HFFc6 (cell line): ENCODE measurements at places on chromosomes 1 and 21.

- H3K4me1 ChIP-seq: no peaks in the 10 kb centered on the region
- no peaks in the 10 kb centered on the region for H3K36me3 ChIP-seq
- H3K27me3 ChIP-seq: no peaks in the 10 kb centered on the region
- DNase-seq: no peak
Observed at GRCh38 chr1:166197597-166197996, 30.8 kb upstream of the FAM78B start.

DNA sequence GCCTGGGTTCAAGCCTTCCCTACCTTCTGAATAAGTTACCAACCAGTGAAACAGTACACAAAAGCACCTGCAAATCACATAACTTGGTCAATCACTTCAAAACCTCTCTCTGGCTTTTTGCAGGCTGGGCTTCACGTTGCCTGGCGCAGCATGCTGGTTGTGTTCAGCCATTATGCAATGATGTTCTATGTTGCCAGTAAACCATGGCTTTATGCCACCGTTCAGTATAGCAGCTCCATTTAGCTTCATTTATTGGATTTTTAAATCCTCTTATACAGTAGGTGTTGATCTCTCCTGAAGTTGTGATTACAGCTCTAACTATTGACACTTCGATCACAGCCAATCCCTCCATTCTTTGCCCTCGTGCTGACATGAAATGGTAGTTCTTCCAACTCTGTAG, 233.6 kb upstream of the PTBP2 start:
- H3K27ac ChIP-seq: no peak overlapping the region
- H3K4me3 ChIP-seq: no peak overlapping the region
- H3K27me3 ChIP-seq: no peaks in the 10 kb centered on the region; the same call in 1 of the 2 replicates
- no peaks in the 10 kb centered on the region for H3K36me3 ChIP-seq

DNA sequence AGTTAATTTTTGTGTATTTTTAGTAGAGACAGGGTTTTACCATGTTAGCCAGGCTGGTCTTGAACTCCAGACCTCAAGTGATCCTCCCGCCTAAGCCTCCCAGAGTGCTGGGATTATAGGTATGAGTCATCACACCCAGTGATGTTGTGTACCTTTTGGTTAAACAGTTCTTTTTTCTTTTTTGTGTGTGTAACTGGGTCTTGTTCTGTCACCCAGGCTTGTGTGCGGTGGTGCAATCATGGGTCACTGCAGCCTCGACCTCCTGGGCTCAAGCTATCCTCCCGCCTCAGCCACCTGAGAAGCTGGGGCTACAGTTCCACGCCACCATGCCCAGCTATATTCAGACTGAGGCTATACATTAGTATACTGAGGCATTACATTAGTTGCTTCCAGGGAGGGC, 37.8 kb downstream of the GABPB2 start:
- no peak for DNase-seq
- H3K4me3 ChIP-seq: no peak overlapping the region
- peaks cover 8% of the 10 kb centered on the region for H3K36me3 ChIP-seq
- no peaks in the 10 kb centered on the region for H3K27me3 ChIP-seq
- H3K27ac ChIP-seq: no peak overlapping the region
- peaks cover 16% of the 10 kb centered on the region for H3K4me1 ChIP-seq

DNA sequence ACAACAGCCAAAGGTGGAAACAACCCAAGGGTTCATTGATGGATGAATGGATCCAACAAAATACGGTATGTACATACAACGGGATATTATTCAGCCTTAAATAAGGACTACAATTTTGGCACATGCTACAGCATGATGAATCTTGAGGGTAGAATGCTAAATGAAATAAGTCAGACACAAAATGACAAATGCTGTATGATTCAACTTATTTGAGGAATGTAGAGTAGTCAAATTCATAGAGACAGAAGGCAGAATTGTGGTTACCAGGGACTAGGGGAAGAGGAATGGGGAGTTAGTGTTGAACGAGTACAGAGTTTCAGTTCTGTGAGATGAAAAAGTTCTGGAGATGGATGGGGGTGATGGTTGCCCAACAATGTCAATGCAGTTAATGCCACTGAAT, 118.0 kb upstream of the PAXBP1 start:
- no peak overlapping the region for H3K27ac ChIP-seq
- DNase-seq: peak; percentile 36
- no peak overlapping the region for H3K4me3 ChIP-seq
- peaks cover 21% of the 10 kb centered on the region for H3K27me3 ChIP-seq
- peaks cover 24% of the 10 kb centered on the region for H3K4me1 ChIP-seq

DNA sequence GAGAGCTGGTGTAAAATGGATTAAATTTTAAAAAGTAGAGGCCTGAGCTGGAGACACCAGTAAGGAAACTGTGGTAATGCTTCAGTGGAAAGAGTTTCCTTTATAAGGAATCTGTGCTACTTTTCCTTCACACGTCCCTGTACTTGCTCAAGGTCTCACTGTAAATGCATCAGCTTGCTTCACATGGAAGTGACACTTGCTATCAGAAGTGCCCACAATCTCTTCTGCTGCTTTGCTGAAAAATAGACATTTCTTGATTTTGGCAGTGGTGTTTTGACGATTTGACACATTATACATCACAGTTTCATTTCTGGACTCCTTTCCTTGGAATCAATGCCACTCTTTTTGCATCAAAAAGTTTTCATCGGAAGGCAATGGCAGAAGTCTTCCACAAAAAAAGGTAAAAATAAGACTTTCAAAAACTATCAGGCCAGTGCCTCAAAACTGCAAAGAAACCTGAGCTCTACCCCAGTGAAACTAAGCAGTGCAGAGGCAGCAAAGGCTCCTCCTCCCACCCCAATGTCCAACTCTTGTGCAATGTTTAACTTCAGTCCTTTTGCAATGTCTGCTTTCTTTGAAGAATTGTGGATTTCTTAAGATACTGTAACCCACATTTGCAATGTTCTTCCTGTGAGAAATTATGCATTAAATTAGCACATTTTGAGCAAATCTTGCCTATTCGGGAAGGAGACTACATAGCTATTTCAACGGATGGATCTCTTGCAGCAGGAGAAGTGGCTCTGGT, 18.4 kb upstream of the TSPAN2 start:
- no peaks in the 10 kb centered on the region; the same call in 1 of the 2 replicates for H3K36me3 ChIP-seq
- H3K27ac ChIP-seq: no peak overlapping the region
- H3K27me3 ChIP-seq: no peaks in the 10 kb centered on the region; the same call in 1 of the 2 replicates
- H3K4me3 ChIP-seq: no peak overlapping the region
- peaks cover 11% of the 10 kb centered on the region for H3K4me1 ChIP-seq

DNA sequence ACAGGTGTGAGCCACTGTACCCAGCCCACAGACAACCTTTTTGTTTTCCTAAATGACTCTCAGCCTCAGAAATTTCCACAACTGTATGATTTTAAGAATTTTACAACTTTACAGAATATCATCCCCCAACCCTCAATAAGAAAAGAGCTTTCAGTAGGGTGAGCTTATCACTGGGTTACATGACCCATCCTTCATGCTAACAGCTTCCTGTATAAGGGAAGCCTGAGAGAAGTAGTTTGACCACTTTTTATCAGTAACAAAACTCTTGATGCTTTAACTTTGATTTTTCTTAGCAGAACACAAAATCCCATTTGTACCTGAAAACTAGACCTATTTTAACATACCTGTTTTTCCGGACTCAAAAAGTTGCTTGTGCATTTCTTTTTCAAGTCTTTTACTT, 9.7 kb upstream of the MYBPHL start:
- no peak overlapping the region for H3K4me3 ChIP-seq
- peaks cover 9% of the 10 kb centered on the region for H3K4me1 ChIP-seq
- H3K27ac ChIP-seq: no peak overlapping the region
- peaks cover 33% of the 10 kb centered on the region for H3K36me3 ChIP-seq
- H3K27me3 ChIP-seq: peaks cover 1% of the 10 kb centered on the region

DNA sequence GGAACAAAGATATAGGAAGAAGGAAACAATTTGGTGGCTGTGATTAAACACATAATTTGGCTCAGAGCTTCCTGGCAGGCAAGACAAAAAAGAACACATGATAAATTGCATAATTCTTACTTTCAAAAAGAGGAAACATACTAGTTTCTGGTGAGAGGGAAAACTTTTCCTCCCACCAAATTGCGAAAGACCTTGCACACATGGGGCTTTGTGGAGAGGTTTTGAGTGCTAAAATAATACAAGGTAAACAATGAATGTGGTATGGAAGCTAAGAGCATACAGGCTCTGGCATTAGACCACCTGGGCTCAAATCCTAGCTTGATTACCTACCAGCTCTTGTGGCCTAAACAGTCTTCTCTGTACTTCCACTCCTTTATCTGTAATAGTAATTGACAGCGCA, 140.2 kb upstream of the HOOK1 start:
- H3K27ac ChIP-seq: no peak overlapping the region
- peaks cover 58% of the 10 kb centered on the region for H3K4me1 ChIP-seq
- no peak for DNase-seq
- H3K27me3 ChIP-seq: no peaks in the 10 kb centered on the region; the same call in 1 of the 2 replicates
